ENCODE measurements at places on chromosomes 6 and 20.

- DNase-seq: no peak
These were observed 49.3 kb downstream of the TBC1D7 start for GRCh38 chr6:13278991-13279390.

DNA sequence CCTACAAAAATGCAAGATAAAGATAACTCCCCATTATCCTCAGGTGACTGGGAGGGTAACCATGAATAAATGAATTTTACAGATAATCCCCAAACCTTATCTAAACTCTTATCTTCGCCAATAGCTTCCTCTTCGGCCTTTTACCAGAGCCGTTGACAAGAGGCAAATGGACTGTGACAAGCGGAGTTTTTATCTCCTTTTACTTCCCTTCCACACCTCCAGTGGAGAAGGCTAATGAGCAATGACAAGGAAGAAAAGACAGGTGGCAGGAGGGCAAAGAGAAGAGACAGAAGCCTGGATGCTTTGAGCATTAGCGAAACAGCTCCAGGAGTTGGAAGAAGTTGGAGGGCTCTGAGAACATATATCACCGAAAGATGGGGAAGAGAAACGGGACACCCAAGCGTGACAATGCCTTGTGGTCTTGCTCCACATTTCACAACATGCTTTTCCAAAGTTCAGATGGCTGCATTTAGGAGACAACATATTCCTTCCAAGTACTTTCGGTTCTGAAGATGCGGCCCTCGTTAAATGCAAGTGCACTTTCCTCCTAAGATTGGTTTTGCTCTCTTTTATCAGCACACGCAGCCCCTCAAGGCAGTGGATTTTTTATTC, 69.2 kb downstream of the PRDM1 start:
- DNase-seq: no peak

- DNase-seq: no peak
These were observed 366.5 kb upstream of the ARID1B start for GRCh38 chr6:156410649-156411048.

DNA sequence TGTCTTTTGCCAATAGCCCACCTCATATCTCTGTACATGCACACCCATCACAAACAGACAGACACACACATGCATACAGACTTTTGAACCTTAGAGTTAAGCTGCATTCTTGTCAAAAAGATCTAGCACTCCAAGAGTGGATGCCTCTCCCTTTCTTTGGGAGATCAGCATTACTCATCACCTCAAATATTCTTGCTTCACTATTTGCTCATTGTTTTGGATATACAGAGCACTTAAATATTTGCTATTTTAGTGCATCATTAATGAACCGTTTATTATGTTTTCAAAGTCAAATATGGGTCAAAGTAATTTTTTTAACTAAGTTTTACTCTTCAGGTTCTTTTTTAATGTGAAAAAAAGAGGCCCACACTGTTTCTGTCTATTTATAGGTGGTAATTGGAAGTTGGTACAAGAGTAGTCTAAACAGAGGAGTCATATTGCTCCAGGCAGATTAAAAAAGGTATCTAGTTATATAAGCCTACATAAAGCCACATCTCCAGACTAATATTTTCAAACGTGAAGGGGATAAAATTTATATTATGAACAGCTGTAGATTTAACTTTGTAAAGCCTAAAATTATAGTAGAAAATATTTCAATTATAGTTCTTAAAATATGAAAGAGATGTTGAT, 102.6 kb downstream of the FLRT3 start:
- no peak for DNase-seq
